ENCODE measurements at places on chromosomes 5 and 9. TPM values are rescaled to one million over a fixed set of nuclear protein-coding genes. Genes with fewer than 3 reads are reported as not detected.

Gene PCDHB6
- 0.20 TPM for total RNA-seq

Gene IL13
- total RNA-seq = not detected

Gene PCDHGC4
- total RNA-seq = 4.2 TPM

Gene DBH
- total RNA-seq = not detected

Gene CDC20B
- total RNA-seq = 0.07 TPM

Gene ADRB2
- total RNA-seq = 1.2 TPM

Gene ARAP3
- 4.8 TPM for total RNA-seq

Gene ENTPD2
- not detected for total RNA-seq

Gene EPB41L4B
- total RNA-seq = 0.39 TPM

Gene ZNF883
- 3.3 TPM for total RNA-seq

Gene SLC34A3
- not detected for total RNA-seq

Gene LCP2
- total RNA-seq = not detected

Gene FRRS1L
- 0.10 TPM for total RNA-seq

Gene FST
- total RNA-seq = 189 TPM

Gene ARHGEF28
- 6.1 TPM for total RNA-seq

Gene ZDHHC11
- 2.9 TPM for total RNA-seq

Gene TMC1
- total RNA-seq = 0.59 TPM

Gene TRIM36
- 0.13 TPM for total RNA-seq

Gene GARNL3
- 6.2 TPM for total RNA-seq

Gene DMRTA1
- 0.66 TPM for total RNA-seq

Gene NOTCH1
- 34.2 TPM for total RNA-seq

Gene PCDHGA8
- total RNA-seq = 4.0 TPM

Gene SPATA31C1
- not detected for total RNA-seq

Gene NUTM2F
- total RNA-seq = not detected

Gene CYSTM1
- 28.3 TPM for total RNA-seq

Gene CDH9
- total RNA-seq = not detected

Gene LCN9
- total RNA-seq = not detected

Gene FBXO38
- 59.7 TPM for total RNA-seq

Gene ENTPD8
- not detected for total RNA-seq

Gene OBP2B
- total RNA-seq = not detected

Gene HRH2
- 0.39 TPM for total RNA-seq

Gene SIT1
- total RNA-seq = 0.07 TPM

Gene TSLP
- total RNA-seq = 3.2 TPM

Gene SMAD5
- total RNA-seq = 34.9 TPM

Gene ZFP2
- 0.69 TPM for total RNA-seq

Gene IL3
- total RNA-seq = not detected

Gene ANKRD18A
- total RNA-seq = not detected

Gene SLC25A2
- 0.26 TPM for total RNA-seq

Gene MEGF9
- 15.8 TPM for total RNA-seq

Gene ZNF782
- total RNA-seq = 2.8 TPM

Gene FOXD4L3
- total RNA-seq = 0.10 TPM

Gene GRM6
- not detected for total RNA-seq

Gene GLRA1
- total RNA-seq = not detected
